ENCODE measurements at places on chromosomes 7 and 10.

DNA sequence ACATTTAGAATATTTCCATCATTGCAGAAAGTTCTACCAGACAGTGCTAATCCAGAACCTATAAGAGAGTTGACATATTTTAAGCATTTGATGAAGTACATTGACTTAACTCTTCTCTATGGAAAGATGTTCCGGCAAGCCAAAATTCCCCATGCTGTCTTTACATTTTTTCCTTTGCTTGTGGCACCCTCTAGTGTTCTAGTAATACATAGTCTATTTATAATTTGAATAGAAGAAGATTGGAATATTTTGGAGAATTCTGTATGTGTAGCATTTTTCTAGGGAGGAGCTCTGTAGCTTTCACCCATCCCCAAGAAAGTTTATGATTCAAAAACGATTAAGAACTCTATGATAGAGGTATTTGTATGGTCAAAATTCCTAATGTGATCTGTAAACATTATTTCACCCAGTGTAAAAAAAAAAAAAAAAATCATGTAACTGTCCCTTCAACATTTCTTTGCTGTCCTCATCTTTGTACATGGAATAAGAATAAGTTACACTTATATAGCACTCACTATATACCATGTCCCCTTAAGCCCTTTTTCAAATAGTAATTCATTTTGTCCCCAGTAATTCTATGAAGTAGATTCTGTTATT is 33.2 kb downstream of the NRF1 start:
- no peak for DNase-seq

- no peak for DNase-seq
Observed at GRCh38 chr7:108037140-108037539, 34.2 kb upstream of the LAMB1 start.

- DNase-seq: no peak
Observed at GRCh38 chr7:22193450-22193983, 163.4 kb downstream of the RAPGEF5 start.

DNA sequence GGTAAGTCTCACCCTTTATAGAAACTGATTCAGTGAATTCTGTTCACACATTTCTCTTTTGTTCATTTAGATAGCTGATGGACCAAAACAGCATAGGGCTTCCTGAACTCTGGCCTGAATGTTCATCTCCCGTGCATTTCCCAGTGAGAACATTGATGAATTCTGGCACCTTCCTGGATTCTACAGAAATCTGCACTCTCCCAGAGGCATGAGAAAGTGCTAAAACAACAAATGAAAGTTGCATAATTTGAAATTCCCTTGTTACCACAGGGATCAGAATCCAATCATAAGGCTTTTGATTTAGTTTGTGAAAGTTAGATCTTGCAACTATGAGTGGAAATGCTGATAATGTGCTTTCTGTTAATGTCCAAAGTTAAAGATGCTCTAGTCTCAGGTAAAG is 29.7 kb upstream of the SCIN start:
- DNase-seq: no peak

GRCh38 chr7:33310546-33310945 is 181.2 kb downstream of the BBS9 start:
- no peak for DNase-seq

DNA sequence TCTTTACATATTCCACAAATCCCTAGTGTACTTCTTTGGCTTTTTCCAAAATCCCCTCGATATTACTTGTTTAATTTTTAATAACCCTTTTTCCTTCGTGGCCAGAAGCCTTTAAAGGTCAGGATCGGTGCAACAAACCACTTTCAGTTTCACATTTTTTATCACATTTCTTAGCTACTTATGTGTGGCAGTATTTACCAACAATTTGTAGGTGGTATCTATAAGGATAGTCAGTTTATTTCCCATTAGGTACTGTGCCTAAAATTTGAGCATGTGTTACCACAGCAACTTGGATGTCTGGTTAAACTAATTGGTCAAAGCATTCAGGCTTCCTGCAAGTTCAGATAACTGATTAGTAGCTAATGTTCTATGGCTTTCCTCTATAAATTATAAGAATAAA is 104.9 kb downstream of the CDK14 start:
- DNase-seq: no peak

- no peak for DNase-seq
Observed at GRCh38 chr7:128941946-128942526, 4.3 kb downstream of the IRF5 start.

DNA sequence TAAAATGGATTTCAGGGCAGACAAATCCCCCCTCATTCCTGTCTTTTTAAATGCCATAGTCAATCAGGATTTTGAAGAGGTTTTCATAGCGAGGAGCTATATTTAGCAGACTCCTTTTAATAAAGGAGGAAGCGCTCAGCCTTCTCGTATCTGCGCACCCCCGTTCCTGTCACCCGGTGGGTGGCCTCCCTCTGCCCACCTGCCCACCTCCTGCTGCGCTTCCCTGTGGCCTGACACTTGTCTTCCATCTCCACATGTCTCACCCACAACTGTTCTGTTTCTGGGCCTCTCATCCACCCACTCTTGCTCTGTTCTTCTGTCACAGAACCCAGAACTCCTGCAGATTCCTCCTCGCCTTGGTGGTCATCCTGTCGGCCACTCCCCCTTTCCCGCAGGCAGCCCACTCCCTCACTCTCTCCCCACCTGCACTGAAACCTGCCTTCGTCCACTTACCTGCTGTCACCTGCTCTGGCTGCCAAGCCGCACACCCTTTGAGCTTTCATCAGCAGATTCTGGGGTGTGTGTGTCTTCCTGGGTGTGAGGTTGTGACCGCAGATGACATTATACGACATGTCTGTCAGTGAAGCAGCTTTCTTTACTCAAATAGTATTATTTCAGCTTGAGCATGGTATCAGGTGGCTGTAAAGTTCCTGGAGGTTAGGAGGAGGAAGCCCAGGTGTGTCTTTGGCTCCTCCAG is 163.5 kb upstream of the AGK start:
- no peak for DNase-seq

Measured in stimulated activated CD4-positive, alpha-beta T cell treated with anti-CD3 and anti-CD28 coated beads, Interleukin-1b, Interleukin-23, amount 100 ng/mL, for 48 hours (primary cell).